Amniotic epithelial cell (primary cell): ENCODE measurements at places on chromosomes 12 and 14.

DNA sequence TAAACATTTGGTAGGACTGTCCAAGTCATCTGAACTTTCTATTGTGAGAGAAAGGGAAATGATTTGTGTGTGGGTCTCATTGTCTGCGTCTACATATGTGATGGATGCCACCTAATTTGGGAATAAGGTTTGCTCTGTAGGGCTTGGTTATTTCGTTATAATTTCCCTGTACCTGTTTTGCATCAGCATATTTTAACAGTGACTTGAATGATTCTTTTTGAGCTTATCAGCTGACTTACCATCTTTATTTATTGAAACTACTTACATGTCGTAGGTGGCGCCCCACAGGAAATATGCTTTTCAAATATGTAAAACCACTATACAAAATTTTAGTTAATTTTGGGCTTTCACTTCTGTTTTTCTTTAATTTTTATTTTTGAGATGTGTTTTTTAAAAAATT lies 56.5 kb upstream of the BCAT1 start:
- DNase-seq: no peak

DNA sequence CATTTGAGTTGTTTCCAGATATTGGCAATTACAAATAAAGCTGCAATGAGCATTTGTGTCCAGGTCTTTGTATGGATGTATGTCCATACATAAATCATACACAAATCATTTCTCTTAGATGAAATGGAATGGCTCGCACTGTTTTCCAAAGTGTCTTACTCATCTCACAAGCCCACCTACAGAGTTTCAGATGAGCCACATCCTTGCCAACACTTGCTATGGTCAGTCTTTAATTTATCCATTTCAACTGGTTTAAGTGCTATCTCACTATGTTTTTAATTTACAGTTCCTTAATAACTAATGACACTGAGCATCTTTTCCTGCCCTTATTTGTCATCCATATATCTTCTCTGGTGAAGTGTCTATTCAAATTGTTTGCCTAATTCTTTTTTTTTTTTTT lies 132.9 kb upstream of the DIO3 start:
- no peak for DNase-seq

- DNase-seq: no peak
Measured at GRCh38 chr12:121600702-121601336, 20.0 kb upstream of the KDM2B start.

- DNase-seq: no peak
Measured at GRCh38 chr12:123026094-123026853, 45.8 kb downstream of the ARL6IP4 start.
